NCI-H2081 treated with DMSO at 0.1 percent for 48 hours (cell line): ENCODE measurements at places on chromosomes 1 and 21.

DNA sequence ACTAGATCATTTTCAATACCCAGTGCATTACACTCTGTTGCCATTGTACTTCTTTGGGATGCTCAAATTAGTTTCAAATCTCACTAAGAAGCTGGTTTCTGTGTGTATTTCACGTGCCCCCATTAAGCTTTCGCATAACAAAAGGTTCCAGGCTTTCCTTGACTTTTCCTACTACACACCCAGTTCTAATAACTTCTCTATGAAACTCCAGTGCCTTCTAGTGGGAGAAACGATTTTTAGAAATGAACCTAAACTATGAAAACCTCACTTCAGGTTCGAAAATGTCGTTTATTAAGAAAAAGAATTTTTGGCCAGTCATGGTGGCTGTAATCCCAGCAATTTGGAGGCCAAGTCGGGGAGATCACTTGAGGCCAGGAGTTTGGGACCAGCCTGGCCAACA, 2.8 kb downstream of the CFHR4 start:
- no peak for DNase-seq

DNA sequence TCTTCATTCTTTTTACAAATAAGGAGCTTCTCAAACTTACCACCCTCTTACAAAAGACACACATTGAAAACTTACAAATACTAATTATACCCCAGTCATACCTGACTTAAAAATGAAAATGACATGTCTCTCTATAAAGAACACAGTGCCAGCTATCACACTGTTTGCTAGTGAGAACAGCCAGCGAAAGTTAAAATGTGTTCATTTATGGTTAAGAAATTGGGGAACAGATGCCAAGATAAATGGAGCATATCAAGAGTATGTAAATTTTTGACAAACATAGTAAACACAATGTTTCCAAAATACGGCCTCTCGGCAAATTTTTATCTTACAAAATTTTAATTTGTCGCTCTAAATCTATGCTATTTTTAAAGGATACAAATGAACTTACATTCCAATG, 1422.9 kb downstream of the KCNT2 start:
- DNase-seq: no peak

GRCh38 chr1:44630116-44630515, 44.2 kb downstream of the TMEM53 start:
- DNase-seq: no peak

GRCh38 chr1:51570063-51570710, 46.7 kb upstream of the OSBPL9 start:
- DNase-seq: no peak

- no peak for DNase-seq
Observed at GRCh38 chr1:40638097-40639036, 27.1 kb downstream of the RIMS3 start.

DNA sequence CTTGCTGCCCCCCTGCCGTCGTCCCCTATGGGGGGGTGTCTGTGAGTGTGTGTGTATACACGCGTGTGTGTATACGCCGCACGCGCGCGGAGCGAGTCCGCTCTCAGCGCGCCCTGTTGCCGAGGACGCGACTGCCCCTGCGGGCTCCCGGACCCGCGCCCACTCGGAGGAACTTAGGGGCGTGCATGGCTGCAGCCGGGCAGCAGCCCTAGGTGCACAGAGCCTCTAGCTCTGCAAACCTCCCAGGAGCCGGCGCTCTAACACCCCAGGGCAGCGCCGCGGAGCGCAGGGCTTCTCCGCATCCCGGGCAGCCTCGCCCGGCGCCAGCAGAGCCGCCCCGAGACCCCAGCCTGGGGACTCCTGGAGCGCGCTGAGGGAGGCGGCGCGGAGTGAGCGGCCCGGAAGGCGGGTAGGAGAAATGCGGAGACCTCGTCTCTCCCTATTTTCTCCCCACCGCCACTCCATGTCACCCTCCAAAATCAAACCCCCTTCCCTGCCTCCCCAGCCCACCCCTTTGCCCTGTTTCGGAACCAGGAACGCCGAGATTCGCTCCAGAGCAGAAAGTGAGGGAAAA, 574 bp downstream of the ITPKB start:
- DNase-seq: no peak

DNA sequence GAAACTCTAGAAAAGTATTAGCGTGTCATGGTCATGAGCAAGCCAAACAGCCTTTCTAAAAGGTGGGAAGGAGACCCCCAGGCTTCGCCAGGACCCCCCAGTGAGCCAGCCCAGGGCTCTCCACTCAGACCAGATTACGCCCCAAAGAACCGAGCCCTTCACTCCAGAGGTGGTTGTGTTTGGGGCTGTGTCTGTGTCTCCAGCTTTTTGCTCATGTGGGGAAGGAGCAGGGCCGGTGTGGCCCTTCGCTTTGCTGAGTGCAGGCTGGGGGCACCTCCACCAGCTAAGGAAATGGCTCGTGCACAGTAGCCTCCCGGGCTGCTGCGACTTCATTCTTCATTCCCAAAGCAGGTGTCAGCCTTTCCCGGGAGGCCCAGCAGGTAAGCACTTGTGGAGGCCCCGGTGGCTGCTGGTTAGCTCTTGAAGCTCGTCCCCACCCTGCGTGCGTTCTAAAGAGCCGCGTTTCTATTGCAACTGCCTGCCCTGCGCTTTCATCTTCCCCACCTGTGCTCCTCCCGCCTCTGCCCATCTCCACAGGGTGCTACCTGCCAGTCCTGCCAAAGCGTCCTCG, 531 bp downstream of the TSPEAR start:
- peak; percentile 44 for DNase-seq

DNA sequence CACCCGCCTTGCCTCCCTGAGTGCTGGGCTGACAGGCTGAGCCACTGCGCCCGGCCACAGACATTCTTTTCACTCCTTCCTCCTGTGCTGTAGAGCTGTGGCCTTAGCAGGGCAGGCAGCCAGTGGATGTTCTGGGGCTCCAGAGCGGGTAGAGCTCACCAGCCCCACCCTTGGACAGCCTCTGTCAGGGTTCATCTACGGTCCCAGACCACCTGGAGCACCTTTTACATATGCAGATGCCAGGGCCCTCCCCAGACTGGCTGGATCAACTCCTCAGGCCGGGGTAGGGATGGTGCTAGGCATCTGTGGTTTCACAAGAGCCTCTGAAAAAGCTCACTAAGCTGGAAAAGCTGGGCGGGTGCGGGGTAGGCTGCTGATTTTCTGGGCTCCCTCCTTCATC, 4.6 kb downstream of the ATP13A2 start:
- no peak for DNase-seq

DNA sequence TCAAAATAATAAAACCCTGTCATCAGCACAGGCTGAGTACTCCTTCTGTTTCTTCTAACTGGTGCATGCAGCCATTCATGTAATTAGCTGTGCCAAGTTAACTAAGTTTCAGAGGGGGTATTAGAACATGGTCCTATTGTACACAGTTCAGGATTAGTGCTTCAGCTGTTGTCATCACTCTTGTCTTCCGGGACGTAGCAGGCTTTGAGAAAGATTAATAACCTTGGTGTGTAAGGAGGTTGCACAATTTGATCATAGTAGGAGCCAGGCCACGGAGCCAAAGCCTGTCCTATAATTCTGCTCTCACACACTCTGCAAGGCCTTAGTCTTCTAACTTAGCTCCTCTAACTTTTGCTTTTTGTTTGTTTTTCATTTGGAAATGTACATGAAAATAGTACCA, 44.7 kb downstream of the PTGFRN start:
- peak; percentile 95 for DNase-seq

- no peak for DNase-seq
Observed at GRCh38 chr1:8873506-8874229, 4.8 kb downstream of the ENO1 start.

DNA sequence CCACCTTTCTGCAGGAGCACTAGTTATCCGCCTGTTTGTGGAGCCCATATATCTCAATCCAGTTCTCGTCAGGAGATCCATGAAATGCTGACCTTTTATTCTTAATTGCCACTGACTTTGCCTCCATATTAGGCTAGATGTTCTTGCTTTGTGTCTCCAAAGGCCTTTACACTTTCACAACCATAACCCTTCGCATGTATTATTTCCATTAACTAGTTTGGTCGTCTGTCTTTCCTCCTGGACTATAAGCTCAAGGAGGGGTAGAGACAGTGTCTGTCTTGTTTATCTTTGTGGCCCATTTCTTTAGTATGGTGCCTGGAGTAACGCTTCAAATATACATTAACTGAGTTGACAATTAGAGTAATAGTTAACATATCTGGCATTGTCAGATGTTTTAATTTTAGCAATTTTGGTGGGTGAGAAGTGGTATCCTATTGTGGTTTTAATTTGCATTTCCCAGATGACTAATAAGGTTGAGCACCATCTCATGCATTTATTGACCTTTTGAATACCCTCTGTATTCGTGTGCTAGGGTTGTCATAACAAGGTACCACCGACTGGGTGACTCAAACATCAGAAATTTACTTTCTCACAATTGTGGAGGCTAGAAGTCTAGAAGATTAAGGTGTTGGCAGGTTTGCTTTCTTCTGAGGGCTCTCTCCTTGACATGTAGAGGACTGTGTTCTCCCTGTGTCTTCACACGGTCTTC, 21.7 kb upstream of the IL12RB2 start:
- no peak for DNase-seq

- DNase-seq: no peak
Observed at GRCh38 chr1:2334883-2335534, 56.3 kb downstream of the MORN1 start.

DNA sequence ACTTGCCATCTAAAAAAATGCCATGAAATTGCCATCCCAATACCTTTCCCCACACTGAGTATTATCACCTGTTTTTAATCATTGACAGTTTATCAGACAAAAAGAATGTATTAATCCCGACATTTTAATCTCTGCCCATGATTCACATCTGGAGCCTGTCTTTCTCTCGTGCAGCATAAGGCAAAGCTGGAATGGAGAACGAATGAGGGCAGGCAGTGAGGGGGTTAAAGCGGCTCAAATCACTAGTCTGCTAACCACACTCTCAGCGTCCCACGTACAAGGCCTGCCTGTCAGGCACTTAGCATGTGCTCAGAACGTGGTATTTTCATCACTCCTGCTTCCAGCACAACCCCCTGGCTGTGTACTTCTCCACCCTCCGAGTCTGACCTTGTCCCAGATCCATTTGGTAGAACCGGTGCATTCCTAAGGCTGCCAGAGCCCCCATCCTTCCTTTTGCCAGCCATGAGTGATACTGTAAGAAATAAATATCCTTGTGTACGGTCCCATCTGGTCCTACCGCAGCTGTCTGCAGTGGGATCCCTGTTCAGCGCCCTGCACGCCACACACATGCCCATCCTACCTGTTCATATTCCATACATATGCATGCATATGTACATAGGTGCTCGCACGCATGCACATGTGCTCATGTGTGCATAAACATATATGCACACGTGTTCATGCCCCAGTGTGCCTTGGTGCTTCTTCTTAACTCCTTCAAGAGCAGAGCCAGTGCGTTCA, 34.6 kb upstream of the FHAD1 start:
- no peak for DNase-seq

DNA sequence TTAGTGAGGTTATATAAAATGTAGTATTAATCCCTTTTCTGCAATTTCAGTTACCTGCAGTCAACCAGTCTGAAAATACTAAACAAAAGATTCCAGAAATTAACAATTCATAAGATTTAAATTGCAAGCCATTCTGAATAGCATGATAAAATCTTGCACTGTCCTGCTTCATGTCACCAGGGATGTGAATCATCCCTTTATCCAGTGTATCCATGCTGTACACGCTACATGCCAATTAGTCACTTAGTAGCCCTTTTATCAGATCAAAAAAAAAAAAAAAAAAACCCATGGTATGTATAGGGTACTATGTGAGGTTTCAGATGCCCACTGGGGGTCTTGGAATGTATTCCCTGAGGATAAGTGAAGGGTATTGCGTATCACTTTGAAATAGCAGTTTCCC, 191.3 kb upstream of the HP1BP3 start:
- no peak for DNase-seq

GRCh38 chr1:167935216-167936067, 1.0 kb upstream of the DCAF6 start:
- no peak for DNase-seq

GRCh38 chr1:7558041-7558461, 213.0 kb upstream of the VAMP3 start:
- no peak for DNase-seq

- DNase-seq: no peak
Observed at GRCh38 chr1:226948996-226949395, 8.9 kb downstream of the COQ8A start.
